ENCODE measurements at places on chromosomes 2 and 18.

- no peak for DNase-seq
Observed at GRCh38 chr18:24271381-24272228, 126.0 kb downstream of the OSBPL1A start.

- DNase-seq = no peak
Observed at GRCh38 chr18:35564795-35565453, 16.6 kb upstream of the GALNT1 start.

DNA sequence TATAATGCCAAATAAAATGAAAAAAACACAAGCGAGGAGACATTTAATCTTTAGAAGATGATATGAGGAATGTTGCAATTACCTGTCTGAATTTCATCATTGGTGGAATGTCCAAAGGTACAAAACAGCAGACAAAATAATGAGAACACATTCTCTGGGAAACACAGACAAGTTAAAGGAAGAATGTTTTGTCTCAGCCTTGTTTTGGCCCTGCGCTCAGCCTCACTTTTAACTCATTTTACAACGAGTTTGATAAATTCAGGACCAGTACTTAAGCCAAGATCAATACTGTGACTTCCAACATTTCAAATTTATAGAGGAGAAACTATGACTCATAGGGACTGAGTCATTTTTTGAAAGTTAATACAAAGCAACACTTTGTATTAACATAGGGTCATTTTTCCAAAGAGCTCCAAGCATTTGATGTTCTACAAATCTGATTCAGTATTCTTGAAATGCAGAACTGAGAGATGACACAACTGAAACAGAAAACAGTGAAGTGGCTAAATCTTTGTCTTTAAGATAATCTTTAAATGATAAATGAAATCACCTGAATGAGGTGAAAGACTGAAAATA lies 833.2 kb upstream of the CHAC2 start:
- no peak for DNase-seq

DNA sequence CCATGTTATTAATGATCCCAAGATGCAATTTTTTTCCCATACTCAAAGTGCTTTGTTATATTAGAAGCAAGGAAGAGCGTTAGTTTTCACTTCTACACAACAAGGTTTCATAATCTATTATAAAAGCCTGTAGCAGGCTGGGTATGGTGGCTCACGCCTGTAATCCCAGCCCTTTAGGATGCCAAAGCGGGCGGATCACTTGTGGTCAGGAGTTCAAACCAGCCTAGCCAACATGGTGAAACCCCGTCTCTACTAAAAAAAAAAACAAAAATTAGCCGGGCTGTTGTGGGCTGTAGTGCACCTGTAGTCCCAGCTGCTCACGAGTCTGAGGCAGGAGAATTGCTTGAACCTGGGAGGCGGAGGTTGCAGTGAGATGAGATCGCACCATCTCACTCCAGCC lies 19.0 kb upstream of the SERPINB2 start:
- DNase-seq = no peak

DNA sequence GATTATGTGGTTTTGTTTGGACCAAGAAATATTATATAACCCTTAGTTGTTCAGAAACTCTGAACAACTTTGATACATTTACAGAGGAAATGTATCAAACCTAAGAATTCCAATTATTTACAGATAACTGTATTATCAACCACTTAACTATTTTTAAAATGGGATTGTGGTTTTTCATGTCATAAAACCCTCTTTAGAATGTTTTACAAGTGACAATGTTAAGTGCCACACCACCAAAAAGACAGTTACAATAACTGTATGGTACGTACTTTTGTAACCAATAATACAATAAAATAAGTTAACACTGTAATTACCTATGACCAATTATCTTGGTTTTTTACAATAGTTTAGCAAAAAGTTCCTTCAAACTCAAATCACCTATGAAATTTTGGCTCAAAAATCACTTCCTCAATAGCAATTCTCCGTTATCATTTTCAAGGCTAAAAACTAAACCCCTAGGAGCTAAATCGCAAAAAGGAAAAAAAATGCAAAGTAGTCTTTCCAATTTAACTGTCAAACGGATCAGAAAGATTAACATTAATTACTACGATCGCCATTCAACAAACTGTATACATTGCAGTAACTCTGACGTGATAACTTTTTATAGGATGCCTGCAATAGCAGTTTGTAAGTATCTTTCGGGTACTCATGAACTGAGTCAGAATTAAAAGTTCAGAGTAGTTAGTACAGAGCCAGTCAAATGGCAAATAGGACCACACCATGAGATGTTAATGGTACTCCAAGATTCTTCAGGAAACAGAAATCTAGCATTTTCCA lies 1.5 kb downstream of the ROCK1 start:
- no peak for DNase-seq

GRCh38 chr2:101112772-101113157 lies 38.4 kb downstream of the TBC1D8 start:
- DNase-seq = no peak

GRCh38 chr2:127176371-127177311 lies 43.5 kb downstream of the CYP27C1 start:
- DNase-seq = no peak

- DNase-seq = no peak
Observed at GRCh38 chr2:104733226-104733943, 120.5 kb upstream of the POU3F3 start.

DNA sequence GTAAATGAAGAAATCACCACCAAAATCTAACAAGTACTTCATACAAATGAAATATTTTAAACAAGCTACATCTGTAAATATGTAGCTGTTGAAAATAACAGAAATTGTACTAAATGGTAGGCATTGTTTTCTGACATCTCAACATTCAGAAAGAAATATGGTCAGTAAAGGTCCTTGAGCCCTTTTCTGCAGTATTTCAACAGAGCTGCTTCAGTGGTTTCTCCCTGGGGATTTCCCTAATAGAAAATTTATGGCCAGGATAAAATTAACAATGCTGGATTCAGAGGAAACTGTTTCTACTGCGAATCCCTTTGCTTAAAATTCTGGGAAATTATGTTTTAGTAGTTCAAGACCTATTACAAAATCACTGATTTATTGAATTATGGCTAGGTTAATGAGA lies 256.6 kb downstream of the PIEZO2 start:
- no peak for DNase-seq

DNA sequence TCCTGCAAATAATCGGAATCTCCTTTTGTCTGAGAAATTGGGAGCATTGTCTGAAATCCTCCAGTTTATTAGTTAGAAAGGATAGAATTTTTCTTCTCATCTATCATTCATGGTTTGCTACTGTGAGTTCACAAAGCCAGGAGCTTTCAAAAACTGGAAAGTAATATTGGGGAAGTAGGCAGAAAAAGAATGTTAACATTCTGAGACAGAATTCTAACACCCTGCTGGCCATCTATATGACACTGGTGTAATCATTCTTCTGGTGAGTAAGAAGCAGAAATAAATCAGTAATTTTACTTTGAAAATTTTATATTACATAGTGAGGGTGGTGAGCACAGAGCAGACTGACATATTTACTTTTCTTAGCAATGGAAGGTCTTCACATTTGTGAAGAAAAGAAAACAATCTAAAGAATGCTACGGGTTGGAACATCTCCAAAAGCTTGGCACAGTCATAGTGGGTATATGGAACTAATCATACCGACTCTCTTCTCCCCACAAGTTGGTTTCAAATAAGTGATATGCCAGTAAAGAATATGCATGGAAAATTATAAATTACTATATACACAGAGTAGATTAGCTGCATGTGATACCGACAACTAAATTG lies 344.9 kb downstream of the LPIN1 start:
- no peak for DNase-seq

- no peak for DNase-seq
Observed at GRCh38 chr2:149877074-149877473, 289.5 kb upstream of the MMADHC start.

DNA sequence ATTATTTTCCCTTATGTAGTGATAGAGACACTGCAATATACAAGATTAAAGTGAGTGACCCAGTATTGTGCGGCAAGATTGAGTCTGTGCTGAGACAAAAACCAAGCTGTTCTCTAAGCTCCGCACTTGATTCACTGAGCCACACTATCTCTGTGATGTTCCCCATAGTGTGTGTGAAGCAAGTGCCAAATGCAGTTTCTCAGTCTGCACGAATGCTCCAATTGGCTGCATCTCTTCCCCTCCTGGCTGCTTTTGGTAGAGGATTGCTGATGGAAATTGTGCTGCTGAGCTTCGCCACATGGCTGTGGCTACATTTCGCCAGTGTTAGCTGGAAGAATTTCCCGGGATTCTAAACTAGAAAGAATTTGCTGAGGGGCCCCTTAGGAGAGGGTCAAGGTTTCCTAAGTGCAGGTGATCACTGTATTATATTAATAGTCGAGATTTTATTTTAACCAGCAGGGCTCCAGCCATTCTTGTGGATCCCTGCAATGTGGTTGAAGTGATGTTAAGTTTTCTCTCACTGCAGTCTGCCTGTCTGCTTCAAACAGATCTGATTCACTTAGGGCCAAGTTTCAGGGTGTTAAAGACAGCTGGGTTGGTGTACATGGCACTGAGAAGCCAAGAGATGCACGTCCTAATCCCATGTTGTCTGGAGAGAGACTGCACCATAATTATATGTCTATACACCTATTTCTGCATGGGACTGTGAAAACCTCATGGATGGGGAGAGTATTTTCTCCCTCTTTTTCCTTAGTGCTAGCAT lies 317.2 kb downstream of the DCC start:
- DNase-seq = no peak

DNA sequence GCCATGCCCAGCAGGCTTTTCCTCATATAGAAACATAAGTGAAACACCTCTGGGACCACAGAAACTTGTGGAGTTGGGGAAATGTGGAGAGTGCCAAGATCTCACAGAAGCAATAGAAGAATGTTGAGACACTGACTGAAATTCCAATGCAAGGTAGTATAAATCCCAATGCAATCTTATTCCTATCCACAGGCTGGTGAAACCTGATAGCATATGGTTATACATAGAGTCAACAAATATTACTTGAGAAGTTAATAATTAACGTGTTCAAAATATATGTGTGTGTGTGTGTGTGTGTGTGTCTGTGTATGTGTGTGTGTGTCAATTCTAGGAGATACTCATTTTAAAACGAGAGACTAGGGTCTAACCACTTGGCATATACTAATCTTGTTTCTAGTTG lies 776.8 kb upstream of the ACVR2A start:
- no peak for DNase-seq

DNA sequence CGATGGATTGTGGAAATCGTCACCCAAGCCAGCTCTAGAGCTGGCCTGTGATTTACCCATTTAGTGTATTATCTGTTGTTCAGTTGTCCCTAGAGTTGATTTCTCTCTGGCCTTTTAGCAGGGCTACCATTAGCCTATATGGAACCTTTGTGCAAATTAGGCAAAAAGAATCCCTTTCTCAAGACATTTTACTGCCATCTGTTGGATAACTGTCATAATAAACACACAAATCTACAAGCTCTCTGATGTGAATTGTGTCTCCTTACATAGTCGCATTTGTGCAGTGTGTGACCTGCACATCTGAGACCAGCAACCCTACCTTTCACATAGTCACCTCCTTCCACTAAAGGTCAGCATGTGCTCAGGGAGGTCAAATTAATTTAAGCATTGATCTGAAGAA lies 34.0 kb downstream of the LOXHD1 start:
- no peak for DNase-seq

GRCh38 chr2:68829749-68830148 lies 41.4 kb downstream of the BMP10 start:
- no peak for DNase-seq

GRCh38 chr2:69145204-69145603 lies 132.2 kb downstream of the ANTXR1 start:
- no peak for DNase-seq

DNA sequence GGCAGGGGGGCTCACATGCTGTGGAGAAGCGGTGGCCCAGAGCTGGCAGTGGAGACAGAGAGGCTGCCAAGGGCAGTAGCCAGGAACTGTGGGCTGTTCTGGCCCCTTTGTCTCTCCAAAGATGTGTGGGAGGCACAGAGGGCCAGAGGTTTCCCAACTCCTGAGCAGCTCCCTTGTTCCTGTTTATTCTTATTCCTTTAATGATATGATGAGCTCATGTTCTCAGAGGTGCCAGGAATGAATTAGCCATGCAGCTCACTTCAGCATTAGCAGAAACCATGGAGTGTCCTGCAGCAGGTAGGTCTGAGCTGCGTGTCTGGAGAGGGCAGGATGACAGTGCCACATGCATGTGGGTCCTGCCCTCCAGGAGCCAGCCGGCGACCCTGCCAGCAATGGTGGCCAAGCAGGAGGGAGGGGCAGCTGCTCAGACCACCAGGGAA lies 77.9 kb upstream of the FZD7 start:
- no peak for DNase-seq

GRCh38 chr2:219856602-219857001 lies 229.2 kb downstream of the SLC4A3 start:
- no peak for DNase-seq

GRCh38 chr2:152740743-152741328 lies 22.4 kb downstream of the ARL6IP6 start:
- no peak for DNase-seq

GRCh38 chr18:74131124-74131523 lies 16.5 kb downstream of the FBXO15 start:
- DNase-seq = no peak

- no peak for DNase-seq
Observed at GRCh38 chr2:174787487-174788205, 23.4 kb upstream of the CHRNA1 start.
